ENCODE measurements at places on chromosomes 2 and 18. TPM values are rescaled to one million over a fixed set of nuclear protein-coding genes. Genes with fewer than 3 reads are reported as not detected.

DNA sequence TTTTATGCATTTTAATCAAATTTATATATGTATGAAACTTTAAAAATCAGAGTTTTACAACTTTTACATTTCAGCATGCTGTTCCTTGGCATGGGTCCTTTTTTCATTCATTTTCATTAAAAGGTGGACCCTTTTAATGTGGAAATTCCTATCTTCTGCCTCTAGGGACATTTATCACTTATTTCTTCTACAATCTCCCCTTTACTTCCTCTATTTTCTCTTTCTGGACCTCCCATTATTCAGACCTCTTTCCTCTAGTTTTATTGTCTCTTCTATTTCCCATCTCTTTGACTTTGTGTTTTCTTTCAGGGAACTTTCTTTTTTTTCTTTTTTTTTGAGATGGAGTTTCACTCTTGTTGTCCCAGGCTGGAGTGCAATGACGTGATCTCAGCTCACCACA lies 5.7 kb downstream of the PROC start:
- no peaks in the 10 kb centered on the region for H3K36me3 ChIP-seq
- no peak for DNase-seq
- H3K27me3 ChIP-seq: no peaks in the 10 kb centered on the region

DNA sequence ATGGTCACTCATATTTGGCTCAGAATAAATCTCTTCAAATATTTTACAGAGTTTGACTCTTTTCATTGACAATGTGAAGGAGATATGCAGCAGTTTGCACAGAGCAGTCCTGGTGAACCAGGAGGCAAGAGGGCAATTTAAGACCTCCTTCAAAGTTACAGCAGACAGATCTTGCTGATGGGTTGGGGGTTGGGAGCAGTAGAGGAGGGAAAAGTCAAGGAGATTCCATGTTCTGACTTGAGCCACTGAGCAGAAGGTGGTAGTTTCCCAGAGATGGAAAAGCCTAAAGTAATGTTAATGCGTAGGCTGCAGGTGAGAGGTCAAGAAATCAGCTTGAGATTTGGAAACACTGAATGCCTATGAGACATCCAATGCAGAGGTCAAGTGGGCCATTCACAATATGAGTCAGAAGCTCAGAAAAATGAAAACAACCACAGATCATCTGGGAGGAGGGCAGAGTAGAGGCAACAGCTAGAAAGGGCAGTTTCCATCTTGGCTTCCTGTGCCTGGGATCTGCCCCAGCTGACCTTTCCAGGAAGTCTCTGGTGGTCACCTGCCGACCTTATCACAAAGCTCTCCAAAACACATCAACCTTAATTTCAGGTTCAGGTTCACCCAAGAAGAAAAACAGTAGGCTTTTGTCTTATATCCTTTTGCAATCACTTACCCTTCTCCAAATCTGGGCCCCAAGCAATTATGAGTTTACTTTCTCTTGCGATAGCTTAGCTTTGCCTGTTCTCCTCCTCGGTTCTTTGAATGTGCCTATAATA lies 197.5 kb upstream of the ARL4C start:
- no peak overlapping the region for H3K27ac ChIP-seq
- H3K27me3 ChIP-seq: no peaks in the 10 kb centered on the region
- no peak for DNase-seq
- H3K4me3 ChIP-seq: no peak overlapping the region
- H3K36me3 ChIP-seq: no peaks in the 10 kb centered on the region
- H3K4me1 ChIP-seq: no peaks in the 10 kb centered on the region

- DNase-seq: no peak
- no peak overlapping the region for H3K27ac ChIP-seq
- no peaks in the 10 kb centered on the region for H3K4me1 ChIP-seq
- no peaks in the 10 kb centered on the region for H3K36me3 ChIP-seq
- no peaks in the 10 kb centered on the region for H3K27me3 ChIP-seq
- no peak overlapping the region for H3K4me3 ChIP-seq
Measured at GRCh38 chr2:56015711-56016115, 92.1 kb upstream of the EFEMP1 start.

The ASB3 gene
- 13.5 TPM for total RNA-seq

- DNase-seq: peak; percentile 95
- no peaks in the 10 kb centered on the region for H3K27me3 ChIP-seq
- H3K4me3 ChIP-seq: peak overlapping the region; percentile 0
- H3K36me3 ChIP-seq: no peaks in the 10 kb centered on the region
- no peaks in the 10 kb centered on the region for H3K4me1 ChIP-seq
Measured at GRCh38 chr2:223613017-223613950, 11.1 kb upstream of the SCG2 start.

GRCh38 chr2:189014449-189015138 lies 40.4 kb downstream of the COL3A1 start:
- H3K27ac ChIP-seq: peak overlapping the region; percentile 30
- H3K4me1 ChIP-seq: peaks cover 6% of the 10 kb centered on the region
- no peak for DNase-seq

The RASGRP3 gene
- total RNA-seq: 4.2 TPM

DNA sequence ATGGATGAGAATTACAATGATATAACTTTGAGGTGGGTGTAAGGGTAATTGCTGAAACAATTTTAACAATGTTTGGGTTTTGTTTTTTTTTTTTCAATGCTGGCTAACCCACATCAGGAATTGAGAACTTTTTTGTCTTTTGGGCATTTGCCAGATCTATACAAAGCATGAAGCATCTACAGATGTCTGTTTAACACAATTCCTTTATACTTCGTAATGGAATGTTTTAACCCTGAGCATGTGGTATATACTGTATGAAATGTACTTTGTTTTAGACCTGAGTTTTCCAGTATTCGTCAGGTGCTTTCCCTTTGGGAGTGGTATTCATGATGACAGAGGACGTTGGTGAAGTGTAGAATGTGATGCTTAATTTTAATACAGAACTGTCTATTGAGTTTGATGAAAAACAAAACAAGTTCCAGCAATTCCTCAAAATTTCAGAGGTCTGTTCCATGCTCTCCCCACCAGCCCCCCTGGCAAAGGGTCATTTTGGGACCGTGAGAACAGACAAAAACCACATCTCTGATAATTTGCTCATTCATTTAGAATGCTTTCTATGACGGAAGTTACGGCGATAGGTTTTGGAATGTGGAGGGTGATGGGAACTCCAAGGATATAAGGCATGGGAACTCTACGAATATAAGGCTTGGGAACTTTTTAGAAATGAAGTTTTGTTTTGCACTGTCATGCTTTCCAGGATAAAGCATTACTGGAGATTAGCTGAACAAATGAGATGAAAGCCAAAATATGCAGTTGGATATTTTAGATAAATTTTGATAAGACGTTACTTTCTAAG lies 14.1 kb downstream of the LIMS1 start:
- H3K27ac ChIP-seq: no peak overlapping the region
- DNase-seq: no peak
- peaks cover 24% of the 10 kb centered on the region for H3K4me1 ChIP-seq
- no peak overlapping the region for H3K4me3 ChIP-seq
- H3K36me3 ChIP-seq: no peaks in the 10 kb centered on the region

The TMEM37 gene
- total RNA-seq: 3.2 TPM

DNA sequence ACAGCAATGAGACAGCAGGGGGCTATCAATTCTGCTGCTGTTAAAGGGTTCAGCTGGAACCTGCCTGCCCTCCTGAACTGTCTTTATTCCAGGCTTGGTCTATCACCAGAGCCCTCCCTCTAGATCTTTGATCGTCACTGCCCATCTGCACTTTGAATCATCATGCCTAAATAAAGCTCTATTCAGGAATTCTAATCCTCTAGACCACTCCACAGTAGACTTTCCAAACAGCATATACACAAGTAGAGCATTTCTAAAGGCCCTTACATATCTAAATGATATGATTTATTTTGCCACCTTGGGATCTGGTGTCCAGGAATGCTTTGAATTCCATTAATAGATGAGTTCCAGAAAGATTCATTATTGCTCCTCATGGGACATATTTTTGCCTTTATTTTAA lies 542.1 kb upstream of the SYT4 start:
- no peak overlapping the region for H3K4me3 ChIP-seq
- no peaks in the 10 kb centered on the region for H3K4me1 ChIP-seq
- H3K36me3 ChIP-seq: no peaks in the 10 kb centered on the region

DNA sequence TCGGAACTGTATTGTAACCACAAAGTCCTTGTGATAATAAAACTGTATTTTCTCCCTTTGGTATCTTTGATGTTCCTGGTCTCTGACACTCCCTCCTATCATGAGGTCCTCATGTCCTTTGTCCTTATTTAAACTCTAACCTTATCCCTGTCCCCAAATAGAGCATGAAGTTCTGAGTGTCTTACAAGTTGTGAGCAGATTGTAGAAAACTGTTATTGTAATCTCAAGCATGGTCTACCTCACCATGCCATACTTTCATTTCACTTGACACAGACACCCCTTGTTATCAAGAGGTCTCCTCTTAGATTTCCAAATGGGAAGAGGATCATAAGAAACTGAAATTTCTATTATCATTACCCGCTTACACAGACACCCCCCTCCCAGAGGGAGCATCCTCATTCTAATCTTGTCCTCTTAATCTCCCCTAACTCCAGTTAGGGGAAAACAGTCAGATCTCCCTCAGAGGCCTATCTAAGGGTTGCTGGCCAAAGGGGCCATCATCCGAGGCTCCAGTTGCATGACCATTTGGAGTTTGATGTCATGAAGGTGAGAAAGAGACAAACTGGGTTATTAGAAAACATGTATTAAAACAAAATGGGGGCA lies 29.0 kb downstream of the MYO3B start:
- DNase-seq: no peak
- H3K27ac ChIP-seq: no peak overlapping the region
- H3K4me1 ChIP-seq: no peaks in the 10 kb centered on the region
- H3K27me3 ChIP-seq: no peaks in the 10 kb centered on the region
- H3K4me3 ChIP-seq: no peak overlapping the region

DNA sequence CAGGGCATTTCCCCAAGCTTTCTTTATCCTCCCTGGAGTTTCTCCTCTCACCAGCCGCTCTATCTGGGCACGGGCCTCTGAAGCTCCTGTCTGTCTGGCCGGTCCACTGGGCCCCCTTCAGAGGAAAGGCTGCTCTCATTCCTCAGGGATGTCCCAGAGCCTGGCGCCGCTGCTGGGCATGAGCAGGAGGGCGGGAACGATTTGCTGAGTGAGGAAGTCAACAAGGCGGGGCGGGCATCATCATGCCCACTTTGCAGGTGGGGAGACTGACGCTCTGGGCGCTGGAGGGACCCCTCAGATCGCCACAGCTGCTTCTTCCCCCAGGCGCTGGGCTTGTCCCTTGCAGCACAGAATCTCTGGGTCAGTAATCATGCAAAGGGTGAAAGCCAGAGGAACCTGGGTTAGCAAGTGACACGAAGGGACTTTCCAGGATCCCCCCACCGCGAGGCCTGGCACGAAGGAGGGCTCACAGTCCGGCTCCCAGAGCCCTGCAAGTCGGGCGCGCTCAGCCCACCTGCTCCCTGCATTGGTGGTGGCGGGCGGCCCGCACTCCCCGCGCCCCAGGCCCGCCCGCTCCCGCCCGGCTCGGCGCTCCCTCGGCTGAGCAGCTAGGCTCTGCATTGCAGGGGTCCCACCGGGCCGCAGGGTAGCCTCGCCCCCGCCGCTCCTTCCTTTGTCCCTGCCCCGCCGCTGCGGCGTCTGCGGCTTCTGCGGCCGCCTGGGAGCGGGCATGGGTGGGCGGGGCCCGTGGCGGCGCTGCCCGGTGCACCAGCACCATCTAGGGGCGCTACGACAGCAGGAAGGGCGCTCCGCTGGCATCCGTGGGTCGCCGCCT lies 157.8 kb downstream of the CYRIA start:
- H3K4me3 ChIP-seq: peak overlapping the region; percentile 32
- no peaks in the 10 kb centered on the region for H3K27me3 ChIP-seq
- no peak overlapping the region for H3K27ac ChIP-seq

GRCh38 chr2:2839782-2840531 lies 508.9 kb upstream of the MYT1L start:
- H3K4me1 ChIP-seq: no peaks in the 10 kb centered on the region
- H3K27ac ChIP-seq: no peak overlapping the region
- no peaks in the 10 kb centered on the region for H3K27me3 ChIP-seq
- no peak for DNase-seq
- H3K36me3 ChIP-seq: no peaks in the 10 kb centered on the region

GRCh38 chr2:102061962-102062795 lies 70.4 kb downstream of the IL1R2 start:
- peak overlapping the region; percentile 95 for H3K27ac ChIP-seq
- peak; percentile 80 for DNase-seq
